NCI-H2227 treated with DMSO at 0.1 percent for 48 hours (cell line): ENCODE measurements at places on chromosomes 2 and 18.
A peak's percentile ranks its signal among the peaks of the same experiment; 100 is the strongest.

DNA sequence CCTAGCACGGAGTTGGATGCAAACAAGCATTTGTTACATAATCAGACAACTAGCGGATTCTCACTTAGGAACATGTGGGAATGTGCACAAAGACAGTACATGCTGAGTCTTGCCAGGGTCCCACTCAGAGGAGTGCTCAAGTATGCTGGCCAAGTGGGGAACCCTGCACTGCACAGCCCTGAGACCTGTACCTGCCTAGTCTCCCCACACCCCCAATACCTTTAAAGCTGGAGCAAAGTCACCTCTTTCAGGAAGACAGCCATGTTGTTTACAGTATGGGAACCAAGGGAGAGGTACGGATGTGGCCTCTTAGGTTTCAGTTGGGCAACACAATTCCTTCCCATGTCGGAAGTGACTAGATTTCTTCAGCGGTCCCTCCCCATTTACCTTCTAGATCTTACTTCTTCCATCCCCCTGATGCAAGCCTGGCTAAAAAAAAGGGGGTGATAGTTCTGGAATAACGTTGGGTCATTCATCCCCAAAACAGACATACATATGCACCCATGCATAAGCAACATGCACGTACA, 10.7 kb downstream of the CXCR1 start:
- DNase-seq = no peak

GRCh38 chr18:8503248-8503647, 106.0 kb upstream of the RAB12 start:
- no peak for DNase-seq

DNA sequence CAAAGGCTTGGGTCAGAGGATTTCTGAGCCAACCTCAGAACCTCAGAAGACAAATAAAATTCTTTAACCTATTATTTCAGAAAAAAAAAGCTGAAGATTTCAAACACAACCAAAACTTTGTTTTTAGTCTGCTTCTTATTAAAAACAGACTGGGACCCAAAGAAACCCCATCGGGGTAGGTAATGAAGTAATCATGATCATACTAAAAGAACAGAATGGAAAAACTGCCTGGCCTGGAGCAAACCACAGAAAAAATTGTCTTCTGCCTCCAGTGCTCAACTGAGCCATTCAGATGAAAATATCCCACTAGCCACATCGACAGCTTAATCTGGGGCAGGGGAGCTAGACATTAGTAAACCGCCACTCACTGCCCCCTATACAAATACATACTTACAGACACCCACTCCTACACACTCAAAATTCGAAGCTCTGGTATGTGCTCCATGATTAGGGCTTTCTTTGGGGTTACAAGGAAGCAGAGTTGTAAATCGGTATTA, 76.5 kb downstream of the SDC1 start:
- DNase-seq = no peak

DNA sequence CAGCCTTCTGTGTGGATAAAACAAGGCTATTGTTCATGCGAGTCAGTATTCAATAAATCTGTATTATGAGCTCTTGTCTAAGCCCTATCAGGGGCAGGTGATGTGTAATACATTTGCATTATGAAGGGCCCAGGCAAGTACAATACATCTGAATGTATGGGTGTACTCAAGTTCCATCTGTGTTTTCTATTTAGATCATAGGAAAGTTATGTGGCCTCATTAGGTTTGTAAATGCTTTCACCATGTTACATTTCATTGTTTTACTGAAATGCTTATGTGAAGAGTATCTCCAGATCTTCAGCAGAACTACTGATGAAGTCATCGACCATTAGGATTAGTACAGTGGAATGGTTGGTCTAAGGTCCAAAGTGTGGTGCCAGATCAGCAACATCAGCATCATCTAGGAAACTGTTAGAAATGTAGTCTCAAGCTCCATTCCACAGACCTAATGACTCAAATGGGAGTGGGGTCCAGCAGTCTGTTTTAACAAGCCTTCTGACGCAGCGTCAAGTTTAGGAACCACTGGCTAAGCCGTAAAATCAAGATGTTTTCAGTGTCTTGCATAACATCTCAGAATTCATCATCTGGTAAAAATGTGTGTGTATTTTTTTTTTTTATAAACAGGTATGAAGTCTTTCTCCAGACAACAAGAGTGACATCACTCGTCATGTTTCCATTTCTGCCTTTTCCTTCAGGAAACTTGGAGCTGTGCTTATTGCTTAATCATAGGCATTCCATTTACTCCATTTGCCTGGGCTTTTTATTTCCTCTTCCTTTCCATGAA, 80.5 kb downstream of the LYPD6 start:
- DNase-seq = no peak

- DNase-seq = no peak
These were observed 10.1 kb downstream of the DCTN1 start for GRCh38 chr2:74369976-74370375.

DNA sequence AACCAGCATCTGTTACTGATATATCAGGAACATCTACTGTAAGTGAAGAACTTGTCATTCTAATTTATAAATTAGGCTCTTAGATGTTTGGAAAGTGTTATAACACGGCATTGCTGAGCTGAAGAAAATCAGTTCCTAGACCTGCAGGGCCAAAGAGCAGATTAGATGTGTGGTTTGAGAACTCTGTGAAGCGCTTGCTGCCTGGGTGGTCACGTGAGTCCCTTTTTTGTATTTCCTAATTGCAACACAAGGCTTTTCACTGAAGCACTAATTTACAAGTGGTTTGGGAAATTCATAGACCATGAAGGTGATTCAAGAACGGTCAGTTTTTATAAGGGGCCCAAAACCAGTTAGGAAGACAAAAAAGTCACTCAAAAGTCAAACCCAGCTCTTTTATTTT, 106.9 kb upstream of the SP3 start:
- no peak for DNase-seq

GRCh38 chr2:25894135-25894830, 16.0 kb upstream of the ASXL2 start:
- DNase-seq = no peak

DNA sequence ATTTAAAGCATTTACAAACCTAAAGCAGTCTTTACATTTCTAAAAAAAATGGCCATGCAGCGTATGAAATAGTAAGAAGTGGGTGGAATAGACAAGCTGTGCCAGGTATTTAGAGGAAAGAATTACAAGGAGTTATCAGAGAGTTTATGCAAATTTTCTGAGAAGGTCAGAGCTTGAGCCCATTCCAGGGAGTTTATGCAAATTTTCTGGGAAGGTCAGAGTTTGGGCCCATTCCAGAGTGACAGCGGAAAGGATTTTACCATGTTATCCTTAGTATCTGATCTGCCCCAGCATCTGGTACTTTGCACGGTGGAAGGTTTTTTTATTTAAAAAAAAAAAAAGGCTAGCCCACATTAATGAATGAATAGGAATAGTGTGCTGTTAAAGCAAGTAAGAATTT, 1.4 kb upstream of the DOK6 start:
- no peak for DNase-seq

GRCh38 chr2:237097911-237098702, 12.4 kb downstream of the COPS8 start:
- DNase-seq = no peak

- no peak for DNase-seq
These were observed 1.6 kb downstream of the PLCL1 start for GRCh38 chr2:197805715-197806633.

DNA sequence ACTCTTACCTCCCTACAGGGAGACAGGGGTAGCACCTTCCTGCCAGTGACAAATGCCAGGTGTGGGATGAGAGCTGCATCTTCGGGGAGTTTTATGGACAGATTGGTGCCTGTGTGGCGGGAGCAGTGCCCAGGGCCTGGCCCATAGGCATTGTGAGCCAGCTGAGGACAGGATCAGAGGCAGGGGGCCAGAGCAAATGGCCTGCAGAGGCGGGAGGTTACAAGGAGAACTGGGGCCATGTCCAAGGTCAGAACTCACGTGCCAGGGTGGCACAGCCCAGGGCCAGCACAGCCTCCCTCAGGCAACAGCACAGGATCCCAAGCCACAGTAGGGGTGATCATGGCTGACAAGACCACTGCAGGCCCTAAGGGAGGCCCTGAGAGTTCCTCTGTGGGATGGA, 40.2 kb upstream of the MCFD2 start:
- no peak for DNase-seq

- DNase-seq = no peak
These were observed 257.7 kb downstream of the TXNL1 start for GRCh38 chr18:56380685-56381084.

DNA sequence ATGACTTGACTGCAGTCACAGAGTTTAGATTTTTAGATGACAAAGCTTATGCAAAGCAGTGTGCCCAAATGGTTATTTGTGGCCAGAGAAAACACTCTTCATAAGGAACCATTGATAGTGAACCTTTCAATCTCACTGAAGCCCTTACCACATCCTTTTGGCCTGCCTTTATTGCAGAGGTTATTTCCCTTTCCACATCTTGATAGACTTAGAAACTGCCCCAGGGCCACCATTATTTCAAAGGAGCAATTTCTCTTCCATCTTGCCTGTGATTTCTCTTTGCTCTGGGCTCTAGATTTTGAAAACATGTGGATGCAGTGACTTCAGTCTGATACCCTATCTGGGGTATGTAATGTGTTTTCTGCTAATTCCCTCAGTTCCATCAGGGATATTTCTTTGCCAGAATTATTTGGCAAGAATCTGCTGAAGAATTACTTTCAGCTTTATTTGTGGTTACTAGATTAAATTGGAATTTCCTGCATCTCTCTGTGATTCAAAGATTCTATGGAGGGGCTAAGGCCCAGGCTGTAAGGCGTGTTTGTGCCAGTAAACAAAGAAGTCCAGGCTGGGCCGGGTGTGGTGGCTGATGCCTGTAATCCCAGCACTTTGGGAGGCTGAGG, 51.0 kb downstream of the MOGAT1 start:
- DNase-seq = no peak

DNA sequence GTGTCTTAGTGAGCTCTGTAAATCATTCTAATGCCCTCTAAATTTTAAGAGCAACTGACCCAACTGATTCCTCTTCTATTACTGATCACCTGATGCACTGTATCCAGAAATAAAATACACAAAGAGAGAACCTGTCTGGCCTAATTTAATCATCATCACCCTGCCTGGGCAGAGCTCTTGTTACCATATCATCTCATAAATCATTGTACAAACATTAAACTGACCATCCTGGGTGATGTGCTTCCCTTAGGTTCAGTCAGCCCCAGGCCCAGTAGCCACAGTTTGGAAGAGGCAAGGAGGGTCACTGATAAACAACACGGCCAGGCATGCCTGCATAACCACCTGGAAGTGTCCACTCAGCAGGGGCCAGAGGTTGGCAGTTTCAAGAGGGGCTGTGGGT, 22.7 kb upstream of the ACMSD start:
- no peak for DNase-seq

- no peak for DNase-seq
These were observed 174.1 kb downstream of the LRATD1 start for GRCh38 chr2:14806613-14807012.

DNA sequence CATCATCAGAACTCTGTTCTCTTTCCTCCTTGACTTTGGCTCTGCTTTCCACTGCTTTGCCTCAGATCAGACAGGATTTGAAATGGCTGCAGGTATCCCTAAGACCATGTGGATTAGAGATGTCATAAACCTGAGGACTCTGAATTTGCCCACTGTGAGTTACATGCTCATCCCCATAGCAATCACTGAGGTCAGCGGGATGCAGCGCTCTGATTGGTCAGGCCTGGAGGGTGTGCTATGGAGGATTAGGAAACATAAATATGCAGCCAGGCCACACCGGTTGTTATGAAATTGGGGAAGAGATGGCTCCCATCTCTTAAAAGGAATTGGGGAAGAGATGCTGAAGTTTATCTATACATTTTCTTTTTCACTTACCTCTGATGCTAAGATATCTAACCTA, 73.7 kb upstream of the DNAJC10 start:
- no peak for DNase-seq

GRCh38 chr2:224778474-224778877, 62.3 kb upstream of the CCDC195 start:
- DNase-seq = peak; percentile 56

- DNase-seq = no peak
These were observed 12.9 kb downstream of the TMEM185B start for GRCh38 chr2:120210270-120210693.

DNA sequence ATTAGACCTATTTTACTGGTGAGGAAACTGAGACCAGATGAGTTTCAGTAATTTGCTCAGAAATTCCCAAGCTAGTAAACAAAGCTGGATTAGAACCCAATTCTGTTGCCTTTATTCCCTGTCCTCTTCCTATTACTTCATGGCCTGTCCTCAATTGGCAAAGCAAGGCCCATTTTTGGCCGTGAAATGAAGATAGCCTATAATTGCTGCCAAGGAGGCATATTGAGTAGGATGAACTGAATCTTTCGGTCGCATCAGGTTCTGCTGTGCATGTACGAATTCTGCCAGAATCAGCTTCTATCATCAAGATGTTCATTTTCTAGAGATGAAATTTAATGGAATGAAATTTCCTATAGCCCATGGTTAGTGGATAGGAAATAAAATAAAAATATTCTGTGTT, 1485.2 kb upstream of the PIK3C3 start:
- no peak for DNase-seq

GRCh38 chr18:45374878-45375630, 240.2 kb upstream of the SLC14A2 start:
- DNase-seq = no peak

GRCh38 chr2:145022666-145023333, 502.9 kb upstream of the ZEB2 start:
- DNase-seq = no peak

DNA sequence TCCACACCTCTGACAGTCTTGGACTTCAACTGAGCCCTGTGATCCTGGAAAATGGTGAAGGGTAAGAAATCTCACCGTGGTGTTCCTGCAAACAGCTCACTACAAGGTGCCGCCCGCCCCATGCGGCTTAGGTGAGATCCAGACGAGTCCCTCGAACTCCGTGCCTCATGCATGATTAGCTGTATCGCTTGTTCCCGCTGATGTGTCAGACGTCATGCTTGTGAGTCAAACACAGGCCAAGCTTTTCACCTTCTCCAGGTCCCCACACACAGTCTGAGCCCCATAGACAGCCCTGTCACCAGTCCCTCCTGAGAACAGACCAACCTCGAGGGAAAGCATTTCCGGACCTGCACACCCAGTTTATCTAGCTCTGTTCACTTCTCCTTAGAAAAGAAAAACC, 740.5 kb downstream of the GALR1 start:
- DNase-seq = no peak

DNA sequence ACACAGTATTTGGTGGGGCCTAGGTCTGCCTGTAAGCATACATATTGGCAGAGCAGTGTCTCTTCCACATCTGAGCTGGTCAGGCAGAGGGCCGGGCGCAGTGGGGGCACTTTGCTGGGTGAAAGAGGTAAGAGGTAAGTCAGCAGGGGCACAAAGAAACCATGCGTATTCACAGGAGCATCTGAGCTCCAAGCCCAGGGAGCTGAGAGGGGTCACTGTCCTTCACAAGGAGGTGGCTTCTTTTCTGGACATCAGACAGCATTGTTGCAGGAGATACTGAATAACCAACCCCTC, 201.7 kb downstream of the AGAP1 start:
- DNase-seq = no peak

DNA sequence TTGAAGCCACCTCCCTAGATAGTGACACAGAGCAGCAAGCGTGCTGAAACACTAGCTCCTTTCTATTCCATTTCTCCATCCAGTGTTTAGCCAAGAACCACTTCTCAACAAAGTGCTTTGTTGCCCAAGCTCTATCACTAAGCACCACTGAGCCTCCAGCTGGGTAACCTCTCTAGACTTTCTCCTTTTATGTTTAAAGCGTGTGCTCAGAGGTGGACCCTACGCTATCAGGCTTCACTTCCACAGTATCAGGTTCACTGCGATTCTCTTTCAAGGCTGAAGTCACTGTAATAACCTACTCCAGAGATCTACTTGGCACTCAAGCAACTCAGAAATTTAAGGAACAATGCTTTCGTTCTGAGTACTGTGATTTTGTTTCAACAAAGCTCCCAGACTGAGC, 197.9 kb downstream of the LNPK start:
- no peak for DNase-seq
